ENCODE measurements at places on chromosomes 4 and X. TPM values are rescaled to one million over a fixed set of nuclear protein-coding genes. Genes with fewer than 3 reads are reported as not detected.

GRCh38 chr4:1685235-1686150 lies 1.4 kb upstream of the FAM53A start:
- DNase-seq, result no peak

- no peak for DNase-seq
These were observed 90.3 kb downstream of the TMEM131L start for GRCh38 chr4:153556435-153556815.

DNA sequence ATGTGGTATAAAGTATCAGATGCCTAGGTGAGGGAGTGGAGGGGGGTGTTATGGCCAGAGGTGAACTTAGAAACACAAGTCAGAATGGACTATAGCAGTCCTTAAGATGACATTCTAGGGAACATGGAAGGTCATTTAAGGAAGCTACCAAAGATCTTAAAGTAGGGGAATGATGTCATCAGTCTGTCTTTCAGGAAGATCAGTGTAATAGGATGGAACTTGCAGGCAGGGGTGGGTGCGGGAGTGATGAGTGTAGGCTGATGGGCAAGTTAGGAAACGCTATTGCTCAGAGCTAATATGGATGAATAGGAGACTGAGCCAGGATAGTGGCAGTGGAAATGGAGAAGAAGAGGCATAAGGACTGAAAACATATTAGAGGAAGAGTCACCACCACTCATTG lies 27.5 kb upstream of the CWH43 start:
- no peak for DNase-seq

GRCh38 chr4:141246243-141246642 lies 25.5 kb downstream of the ZNF330 start:
- no peak for DNase-seq

DNA sequence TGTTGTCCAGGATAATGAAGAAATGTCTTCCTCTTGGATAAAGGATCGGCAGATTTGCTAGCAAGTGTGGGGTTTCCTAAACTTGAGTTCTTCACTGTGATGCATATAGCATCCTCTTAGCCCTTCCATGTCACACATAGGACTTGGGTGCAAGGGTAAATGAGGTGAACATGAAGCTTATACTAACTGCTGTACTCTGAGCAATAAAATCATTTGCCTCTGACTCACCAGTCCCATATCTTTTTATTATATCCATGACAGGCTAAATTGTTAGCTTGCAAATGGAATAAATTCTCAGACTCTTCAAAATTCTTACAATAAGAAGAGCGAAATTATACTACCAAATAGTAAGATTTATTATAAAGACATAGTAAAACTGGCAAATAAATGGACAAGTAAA lies 14.7 kb upstream of the TBC1D1 start:
- DNase-seq, result no peak

- DNase-seq, result no peak
These were observed at the start of gene BGN for GRCh38 chrX:153494541-153495361. Gene BGN, plus strand, starts transcription at chrX:153494980. Its CDS starts 9,652 bp downstream, at chrX:153504632.

DNA sequence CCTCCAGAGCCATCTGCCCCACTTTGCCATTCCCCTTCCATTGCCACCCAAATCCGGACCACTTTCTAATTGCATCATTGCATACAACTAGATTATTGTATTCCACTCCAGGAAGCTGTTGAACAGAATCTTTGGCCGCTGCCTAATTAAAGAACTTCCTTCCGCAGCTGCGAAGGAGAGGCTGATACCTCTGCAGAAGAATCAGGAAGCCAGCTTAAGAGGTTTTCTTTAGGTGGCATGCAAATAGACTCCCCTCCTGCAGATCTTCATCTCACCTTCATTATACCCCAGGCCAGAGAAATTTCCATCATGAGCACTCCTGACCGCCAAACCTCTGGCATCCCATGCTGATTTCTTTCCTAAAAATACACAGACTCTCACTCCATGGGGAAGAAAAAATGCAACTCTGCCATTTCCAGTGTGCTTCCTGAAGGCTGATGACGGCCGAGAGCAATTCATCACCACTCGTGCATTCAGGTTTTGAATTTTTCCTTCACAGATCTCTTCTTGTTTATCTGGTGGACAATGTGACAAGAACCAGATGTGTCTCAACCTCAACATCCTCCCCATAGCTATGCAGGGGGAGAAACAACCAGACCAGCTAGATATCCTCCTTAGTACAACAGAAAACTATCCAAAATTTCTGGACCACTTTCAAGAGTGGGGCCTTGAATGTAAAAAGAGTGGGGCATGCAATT lies 31.2 kb downstream of the LGI2 start:
- no peak for DNase-seq

- DNase-seq, result no peak
These were observed 3.7 kb downstream of the ADGRG4 start for GRCh38 chrX:136304493-136304892.

GRCh38 chr4:77203380-77204197 lies 46.6 kb downstream of the CCNG2 start:
- no peak for DNase-seq

DNA sequence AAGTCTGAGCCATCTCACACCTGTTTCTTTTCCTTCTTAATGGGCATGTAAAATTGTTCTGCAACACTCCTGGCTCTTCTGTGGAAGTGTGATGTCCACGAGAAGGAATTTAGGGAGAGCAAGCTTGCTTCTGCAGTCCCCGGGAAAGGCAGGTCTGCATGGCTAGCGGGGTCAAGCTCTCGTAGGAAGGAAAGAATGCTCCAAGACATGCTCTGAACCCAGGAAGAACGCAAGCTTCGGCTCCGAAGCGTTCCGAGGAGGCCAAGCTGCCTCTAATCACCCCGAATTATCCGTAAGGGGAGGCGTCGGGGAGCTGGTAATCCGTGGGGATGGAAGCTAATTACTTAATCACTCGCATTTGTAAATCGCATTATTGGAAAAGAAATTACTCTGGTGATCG lies 177.7 kb downstream of the CRLF2 start:
- DNase-seq, result no peak

DNA sequence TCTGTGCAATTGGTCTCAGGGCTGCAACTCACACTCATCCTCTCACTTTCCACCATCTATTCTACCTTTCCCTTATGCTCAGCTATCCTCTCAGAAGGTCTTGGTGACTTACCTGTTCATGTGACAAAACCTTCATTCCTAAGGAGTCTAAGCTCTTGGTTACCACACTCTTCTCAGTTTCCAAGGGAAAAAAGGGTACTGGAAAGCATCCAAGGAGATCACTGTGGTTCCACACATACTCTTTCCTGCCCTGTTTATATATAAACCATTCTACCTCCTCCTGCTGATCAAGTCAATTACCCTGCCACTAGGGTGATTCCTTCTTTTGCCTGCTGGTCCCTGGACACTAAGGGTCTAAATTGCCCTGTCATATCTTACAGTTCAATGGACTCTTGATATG lies 57.2 kb upstream of the MAML3 start:
- no peak for DNase-seq

GRCh38 chrX:19758539-19758938 lies 128.9 kb downstream of the SH3KBP1 start:
- DNase-seq, result no peak

DNA sequence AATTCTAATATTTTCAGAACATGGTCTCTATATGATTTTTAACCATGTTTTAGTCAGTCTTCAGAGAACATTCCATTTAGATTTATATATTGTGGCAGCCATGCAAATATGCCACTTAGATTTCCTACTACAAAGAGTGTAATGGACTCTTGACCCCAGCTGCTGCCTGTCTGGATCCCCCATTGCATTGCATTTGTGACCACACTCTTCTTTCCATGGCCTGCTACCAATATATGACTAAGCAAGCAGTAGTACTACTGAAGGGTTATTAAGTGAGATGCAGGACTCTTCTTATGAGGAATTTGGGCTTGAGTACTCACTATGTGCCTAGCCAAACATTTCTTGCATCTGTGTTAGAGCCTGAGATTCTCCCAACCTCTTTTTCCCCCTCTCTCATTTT lies 306.8 kb downstream of the PDHA2 start:
- DNase-seq, result no peak

DNA sequence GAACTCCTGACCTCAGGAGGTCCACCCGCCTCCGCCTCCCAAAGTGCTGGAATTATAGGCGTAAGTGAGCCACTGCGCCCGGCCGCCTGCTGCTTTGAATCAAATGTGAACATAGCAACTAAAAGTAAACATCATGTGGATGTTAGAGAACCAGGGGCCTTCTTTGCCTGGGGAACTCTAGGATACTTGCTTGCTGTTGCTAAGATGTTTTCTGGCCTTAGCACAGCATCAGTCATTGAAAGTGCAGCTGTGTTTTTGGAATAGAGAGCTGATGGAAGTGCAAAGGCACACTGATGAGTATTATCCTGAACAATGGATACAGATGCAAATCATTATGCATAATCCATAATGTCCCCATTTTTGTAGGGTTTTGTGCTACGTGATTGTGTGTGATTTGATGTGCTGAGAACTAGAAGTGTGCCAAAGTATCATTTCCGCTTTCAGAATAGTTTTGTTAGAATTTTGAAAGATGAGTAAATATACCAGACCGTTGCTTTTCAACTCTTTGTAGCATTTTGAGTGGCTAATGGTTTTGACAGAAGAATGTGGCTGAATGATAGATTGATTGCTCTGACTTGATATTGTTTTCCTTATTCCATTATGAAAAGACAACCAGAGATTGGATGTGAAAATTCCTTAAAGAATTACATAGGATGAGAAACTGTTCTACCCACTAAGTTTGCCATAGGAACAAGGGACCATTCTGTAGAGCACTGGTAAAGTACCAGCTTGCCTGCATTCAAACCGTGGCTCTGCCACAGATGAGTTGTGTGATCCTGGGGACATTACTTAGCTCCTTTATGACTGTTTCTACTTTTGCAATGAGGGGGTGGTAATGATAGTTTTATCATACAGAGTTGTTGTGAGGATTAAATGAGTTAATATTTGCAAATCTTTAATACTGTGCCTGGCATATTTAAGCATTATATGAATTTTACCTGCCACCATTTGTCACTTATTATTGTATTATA lies 74.7 kb downstream of the REPS2 start:
- peak; percentile 70 for DNase-seq

DNA sequence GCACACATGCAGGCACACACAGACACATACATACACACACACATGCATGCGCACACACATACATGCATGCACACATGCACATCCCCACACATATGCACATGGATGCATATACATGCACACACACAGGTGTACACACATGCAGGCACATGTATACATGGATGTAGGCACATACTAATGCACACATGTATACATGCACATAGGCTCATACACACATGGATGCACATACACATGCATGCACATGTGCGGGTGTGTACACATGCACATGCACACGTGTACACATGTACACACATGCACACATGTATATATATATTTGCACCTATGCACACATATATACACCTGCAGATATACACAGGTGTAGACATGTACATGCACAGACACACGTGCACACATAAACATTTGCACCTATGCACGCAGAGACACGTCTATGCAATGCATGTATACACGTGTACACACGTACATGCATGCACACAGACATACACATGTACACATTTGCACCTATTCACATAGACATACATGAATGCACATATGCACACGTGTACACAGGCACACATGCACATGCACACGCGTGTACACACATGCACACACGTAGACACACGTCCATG lies 4.0 kb downstream of the PLCXD1 start:
- DNase-seq, result no peak

DNA sequence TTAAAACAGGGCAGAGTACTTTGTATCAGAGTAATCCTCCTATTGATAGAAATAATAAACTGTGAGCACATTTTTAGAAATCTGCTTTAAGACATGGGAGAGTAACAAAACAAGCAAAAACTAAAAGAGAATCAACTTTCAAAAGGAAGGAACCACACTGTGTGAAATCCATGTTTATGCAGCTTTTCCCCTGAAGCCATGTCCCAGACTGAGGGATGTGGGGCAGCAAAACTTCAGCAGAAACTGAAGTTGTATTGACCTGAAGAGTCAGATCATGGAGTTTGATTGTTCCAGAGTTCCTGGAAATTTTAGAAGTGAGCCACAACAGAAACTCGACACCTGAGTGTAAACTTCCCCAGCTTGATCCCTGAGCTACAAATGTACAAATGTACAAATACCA lies 53.2 kb downstream of the COMMD8 start:
- no peak for DNase-seq

- no peak for DNase-seq
These were observed 89.8 kb downstream of the CHIC2 start for GRCh38 chr4:53974561-53974960.

DNA sequence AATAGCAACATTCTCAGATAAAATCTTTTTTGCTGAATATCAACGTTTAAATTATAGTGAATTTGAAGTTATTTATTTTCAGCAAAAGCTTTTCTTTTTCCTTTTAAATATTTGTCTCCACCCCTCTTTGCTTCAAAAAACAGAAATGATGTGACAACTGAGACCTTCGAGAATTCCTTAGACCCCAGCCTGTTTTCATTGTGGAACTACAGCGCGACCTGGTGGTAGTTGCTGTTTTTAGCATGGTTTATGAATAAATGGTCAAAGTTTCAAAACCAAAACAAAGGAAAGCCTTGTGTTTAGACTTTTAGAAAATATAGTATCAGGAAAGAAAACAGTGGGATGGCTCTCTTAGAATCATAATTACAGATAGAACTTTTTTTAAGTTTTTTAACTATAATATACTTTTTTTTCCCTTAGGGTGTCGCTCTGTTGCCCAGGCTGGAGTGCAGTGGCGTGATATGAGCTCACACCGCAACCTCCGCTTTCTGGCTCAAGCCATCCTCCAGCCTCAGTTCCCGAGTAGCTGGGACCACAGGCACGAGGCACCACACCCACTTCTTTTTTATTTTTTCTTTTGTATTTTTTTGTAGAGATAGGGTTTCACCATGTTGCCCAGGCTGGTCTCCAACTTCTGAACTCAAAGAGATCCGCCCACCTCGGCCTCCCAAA lies 26.8 kb upstream of the TMEM184C start:
- DNase-seq, result peak; percentile 47

DNA sequence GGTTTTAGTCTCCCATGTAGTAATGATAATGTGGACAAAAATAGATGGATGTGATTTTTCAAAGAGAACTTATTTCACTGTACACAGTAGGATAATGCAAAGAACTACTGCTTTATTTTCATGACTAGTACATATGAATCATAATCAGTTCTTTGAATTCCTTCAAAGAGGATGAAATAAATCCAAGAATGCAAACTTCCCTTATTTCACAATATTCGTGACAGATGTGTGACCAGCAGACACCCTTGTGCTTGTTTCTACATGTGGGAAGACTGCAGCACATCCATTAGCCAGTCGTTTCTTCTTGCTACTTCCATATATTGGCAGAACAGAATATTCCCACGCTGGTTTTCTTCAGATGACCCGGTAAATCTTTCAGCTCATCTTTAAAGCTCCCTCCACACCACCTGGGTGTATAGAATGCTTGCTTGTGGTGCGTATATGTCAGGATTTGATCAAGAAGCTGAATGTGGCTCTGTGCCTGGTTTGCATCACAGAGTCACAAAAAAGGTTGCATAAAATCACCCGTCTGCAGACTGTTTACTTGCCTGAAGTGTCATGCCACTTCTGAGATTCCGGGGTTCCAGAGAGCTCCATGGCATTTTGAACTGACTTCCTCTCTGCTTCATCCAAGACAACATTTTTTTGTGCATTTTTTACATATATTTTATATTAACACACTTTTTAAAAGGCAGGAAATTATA lies 47.7 kb upstream of the FAT4 start:
- DNase-seq, result no peak

Gene ATOH1
- polyA plus RNA-seq, result not detected

Gene PABPC1L2B
- not detected for polyA plus RNA-seq

Gene ENAM
- 3.8 TPM for polyA plus RNA-seq

Gene TAF1
- polyA plus RNA-seq, result 25.0 TPM

Gene FAM241A
- polyA plus RNA-seq, result 2.9 TPM

Gene TMEM271
- not detected for polyA plus RNA-seq

Gene RADX
- 2.0 TPM for polyA plus RNA-seq

Gene VSIG1
- polyA plus RNA-seq, result 0.15 TPM

Gene RAI2
- polyA plus RNA-seq, result 8.0 TPM

Gene CPE
- 60.6 TPM for polyA plus RNA-seq

Gene ZCCHC18
- polyA plus RNA-seq, result 2.5 TPM
